ENCODE measurements at places on chromosomes 5 and 9.

GRCh38 chr9:72703574-72703973, 182.2 kb downstream of the TMC1 start:
- no peak for DNase-seq

GRCh38 chr9:133067813-133068212, 6.0 kb downstream of the CEL start:
- no peak for DNase-seq

DNA sequence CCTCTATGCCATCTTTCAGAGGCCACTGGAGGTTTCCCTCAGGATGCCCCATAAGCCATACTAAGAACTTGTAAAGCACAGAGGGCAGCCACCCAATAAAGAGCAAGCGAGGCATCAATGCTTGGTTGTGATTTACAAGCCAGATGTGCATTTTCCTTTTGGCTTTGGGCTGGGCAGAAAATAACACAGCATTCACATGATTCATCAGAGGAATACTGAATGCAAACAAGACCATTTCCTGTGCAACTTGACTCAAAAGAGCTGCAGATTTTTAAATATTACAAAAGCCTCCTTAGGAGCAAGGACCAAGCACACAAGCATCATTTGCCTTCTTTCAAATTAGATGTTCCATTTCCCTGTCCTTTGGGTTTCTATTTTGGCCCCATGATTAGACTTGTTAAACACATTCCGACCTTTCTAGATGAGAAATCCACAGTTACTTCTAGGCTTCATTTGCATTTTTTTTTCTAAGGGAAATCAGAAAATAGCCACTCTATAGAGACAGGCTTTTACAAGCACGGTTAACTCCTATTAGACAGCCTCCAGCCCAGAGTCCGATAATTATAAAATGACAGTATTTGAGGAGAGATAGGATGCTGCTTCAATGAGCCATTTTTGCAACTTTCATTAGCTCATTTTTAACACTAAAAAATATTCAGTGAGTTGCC, 207.8 kb downstream of the SEMA5A start:
- no peak for DNase-seq

GRCh38 chr5:102959055-102959454, 160.9 kb downstream of the GIN1 start:
- no peak for DNase-seq

- no peak for DNase-seq
Measured at GRCh38 chr5:25618821-25619220, 974.0 kb upstream of the CDH10 start.

GRCh38 chr5:156836846-156837245, 13.2 kb upstream of the PPP1R2B start:
- DNase-seq = no peak

GRCh38 chr5:129689045-129689444, 58.8 kb upstream of the MINAR2 start:
- no peak for DNase-seq

- no peak for DNase-seq
Measured at GRCh38 chr9:73643379-73644013, 491.8 kb downstream of the ANXA1 start.

DNA sequence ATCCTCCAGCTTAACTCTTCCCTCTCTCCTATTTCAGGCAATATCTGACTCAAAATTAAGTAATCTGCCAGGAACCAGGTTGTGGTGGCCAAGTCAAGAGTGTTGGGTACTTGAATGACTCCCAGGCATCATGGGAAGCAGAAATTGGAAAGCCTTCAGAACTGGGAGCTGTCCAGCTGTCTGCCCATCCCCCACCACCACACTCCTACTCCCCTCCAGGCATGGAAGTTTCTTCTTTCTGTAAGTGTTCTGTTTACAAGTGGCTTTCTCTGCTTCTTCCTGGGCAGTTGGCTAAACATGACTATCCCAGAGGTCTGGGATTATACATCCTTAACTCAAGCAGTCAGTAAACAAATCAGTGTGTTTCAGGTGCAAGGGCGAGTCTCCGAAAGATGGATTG, 14.6 kb upstream of the PBX3 start:
- no peak for DNase-seq

Measured in WERI-Rb-1 (cell line).